ENCODE measurements at places on chromosomes 16 and 17. TPM values are rescaled to one million over a fixed set of nuclear protein-coding genes. Genes with fewer than 3 reads are reported as not detected.

RHBDL3 gene
- total RNA-seq, result 0.87 TPM

ARL5C gene
- not detected for total RNA-seq

DNA sequence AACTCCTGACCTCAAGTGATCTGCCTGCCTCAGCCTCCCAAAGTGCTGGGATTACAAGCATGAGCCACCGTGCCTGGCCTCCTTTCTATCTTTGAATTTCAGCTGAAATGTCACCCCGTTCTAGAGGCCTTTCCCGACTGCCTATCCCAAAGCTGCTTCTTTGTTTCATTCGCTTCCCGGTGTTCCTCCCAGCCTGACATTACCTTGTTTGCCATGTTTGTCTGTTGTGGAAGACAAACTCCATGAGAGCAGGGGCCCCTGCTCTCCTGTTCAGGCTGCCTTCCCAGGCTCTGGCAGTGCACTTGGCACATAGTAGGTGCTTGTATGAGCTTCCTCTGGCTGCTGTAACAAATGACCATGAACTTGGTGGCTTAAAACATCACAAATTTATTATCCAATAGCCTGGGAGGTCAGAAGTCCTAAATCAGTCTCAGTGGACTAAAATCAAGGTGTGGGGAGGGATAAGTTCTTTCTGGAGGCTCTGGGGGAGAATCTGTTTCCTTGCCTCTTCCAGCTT lies 2.6 kb upstream of the CCL22 start:
- DNase-seq, result peak; percentile 60

GRCh38 chr17:65780111-65780510 lies 218.7 kb upstream of the AXIN2 start:
- no peak for DNase-seq

DNA sequence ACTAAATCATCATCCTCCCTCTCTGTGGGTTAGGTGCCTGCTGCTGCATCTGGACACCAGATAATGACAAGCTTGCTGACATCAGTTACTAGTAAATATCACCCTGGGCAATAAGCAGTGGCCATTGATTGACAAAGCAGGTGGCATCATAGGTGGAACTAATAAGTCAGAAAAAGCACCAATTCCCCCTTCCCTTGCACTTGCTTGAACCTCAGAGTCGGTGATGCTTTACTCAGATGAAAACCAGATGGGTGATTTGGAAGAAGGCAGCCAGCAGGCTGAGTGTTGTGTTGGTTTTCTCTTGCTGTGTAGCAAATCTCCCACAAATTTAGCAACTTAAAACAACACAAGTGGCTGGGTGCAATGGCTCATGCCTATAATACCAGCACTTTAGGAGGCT lies 146.9 kb upstream of the NOL11 start:
- no peak for DNase-seq

- DNase-seq, result no peak
Measured at GRCh38 chr16:24499193-24499814, 40.1 kb upstream of the RBBP6 start.

CCL16 gene
- not detected for total RNA-seq

GRCh38 chr16:64470916-64471315 lies 650.9 kb downstream of the CDH11 start:
- no peak for DNase-seq

GRCh38 chr16:10419701-10420100 lies 33.8 kb downstream of the ATF7IP2 start:
- no peak for DNase-seq

- no peak for DNase-seq
Measured at GRCh38 chr16:26673011-26673410, 393.7 kb upstream of the C16orf82 start.

DNA sequence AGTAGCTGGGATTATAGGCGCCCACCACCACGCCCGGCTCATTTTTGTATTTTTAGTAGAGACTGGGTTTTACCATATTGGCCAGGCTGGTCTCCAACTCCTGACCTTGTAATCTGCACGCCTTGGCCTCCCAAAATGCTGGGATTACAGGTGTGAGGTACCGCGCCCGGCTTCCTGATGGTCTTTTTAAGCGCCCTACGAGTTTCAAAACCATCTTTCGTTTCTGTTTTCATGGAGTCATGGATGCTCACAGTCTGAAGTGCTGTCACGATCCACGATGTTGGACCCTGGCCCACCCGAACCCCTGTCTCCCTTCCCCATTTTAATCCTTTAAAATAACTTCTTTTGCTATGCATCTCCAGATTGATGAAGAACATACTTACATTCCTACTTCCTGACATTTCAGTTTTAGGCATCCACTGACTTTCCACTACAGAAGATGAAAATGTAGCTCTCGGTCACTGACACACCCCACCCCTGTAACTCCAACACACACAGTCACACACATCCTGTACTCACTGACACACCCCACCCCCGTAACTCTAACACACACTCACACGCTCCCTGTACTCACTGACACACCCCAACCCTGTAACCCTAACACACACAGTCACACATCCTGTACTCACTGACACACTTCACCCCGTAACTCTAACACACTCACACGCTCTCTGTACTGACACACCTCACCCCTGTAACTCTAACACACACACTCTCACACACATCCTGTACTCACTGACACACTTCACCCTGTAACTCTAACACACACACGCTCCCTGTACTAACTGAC lies 22.6 kb upstream of the WDR45B start:
- no peak for DNase-seq

DNA sequence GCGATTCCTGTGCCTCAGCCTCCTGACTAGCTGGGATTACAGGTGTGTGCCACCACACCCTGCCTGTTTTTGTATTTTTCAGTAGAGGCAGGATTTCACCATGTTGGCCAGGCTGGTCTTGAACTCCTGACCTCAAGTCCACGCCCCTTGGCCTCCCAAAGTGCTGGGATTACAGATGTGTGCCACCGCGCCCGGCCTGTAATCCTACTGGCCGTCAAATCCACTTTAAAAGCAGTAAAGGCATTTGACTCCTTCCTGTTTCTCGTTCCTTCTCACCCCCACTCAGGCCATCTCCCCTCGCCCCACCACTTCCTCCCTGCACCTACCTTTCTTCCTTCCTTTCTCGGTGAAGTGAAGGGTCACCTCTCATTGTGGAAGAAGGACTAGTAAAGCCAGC lies 69.4 kb upstream of the CREBBP start:
- peak; percentile 64 for DNase-seq

AATK gene
- 7.9 TPM for total RNA-seq

PDILT gene
- total RNA-seq, result not detected

DNA sequence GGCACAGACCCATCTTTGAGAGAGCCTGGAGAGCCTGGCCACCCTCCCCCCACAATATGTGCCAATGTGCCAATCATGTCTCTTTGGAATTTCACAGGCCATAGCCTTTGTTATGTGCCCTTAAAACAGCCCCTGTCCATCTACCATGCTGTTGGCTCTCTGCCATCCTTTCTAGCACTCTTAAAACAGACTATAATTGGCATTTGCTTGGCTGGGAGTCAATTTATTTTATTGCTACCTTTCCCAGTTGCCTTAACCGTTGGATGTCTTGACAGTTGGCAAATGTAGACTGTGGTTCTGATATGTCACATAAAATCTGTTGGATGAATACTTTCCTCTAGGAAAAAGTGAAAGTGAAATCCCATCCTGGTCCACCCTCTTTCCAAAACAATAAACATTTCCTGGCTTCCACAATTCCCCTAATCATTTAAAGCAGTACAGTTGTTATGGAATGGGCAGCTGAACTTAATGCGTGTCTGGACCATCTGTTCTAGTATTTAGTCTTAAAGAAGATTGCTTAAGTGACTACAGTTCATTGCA lies 394.0 kb downstream of the KCNJ2 start:
- DNase-seq, result no peak

DNA sequence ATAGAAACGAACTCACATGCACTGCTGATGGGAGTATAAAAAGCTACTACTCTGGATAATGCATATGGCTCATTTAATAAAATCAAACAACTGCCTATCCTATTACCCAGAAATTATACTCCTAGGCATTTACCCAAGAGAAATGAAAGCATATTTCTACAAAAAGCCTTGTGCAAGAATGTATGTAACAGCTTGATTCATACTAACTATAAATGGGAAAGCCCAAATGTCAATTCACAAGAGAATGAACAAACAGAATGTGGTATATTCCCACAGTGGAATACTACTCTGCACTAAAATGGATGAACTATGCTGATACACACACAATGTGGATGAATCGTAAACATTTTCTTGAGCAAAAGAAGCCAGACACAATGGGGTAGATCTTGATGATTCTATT lies 38.4 kb downstream of the KIAA0753 start:
- no peak for DNase-seq

DNA sequence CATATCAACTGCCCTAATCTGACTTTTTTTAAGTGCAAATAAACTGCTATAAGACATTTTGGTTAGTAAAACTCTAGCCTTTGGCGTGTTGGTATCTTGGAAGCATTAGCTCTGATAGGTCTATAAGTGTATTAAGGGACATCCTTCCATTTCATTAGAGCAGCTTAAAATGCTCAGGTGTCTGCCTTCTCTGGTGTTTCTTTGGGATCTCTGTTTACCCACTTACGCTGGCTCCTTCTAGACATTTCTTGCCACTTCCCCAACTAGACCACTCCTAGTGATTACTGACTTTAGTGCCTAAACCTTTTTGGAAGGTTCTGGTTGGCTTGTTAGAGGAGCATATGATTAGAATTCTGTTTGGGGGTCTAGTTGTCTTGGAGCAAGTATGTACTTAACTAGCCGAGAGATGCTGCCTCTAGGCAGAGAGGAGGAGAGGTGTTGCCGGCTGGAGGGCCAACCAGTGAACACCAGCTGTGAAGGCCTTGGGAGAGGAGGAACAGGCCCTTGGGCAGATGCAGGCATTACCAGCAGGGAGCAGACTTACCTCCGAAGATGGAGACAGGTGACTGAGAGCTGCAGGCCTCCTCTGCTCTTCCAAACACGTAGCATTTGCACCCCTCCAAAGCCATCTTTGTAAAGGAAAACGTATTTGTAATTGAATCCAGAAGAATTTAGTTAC lies 15.2 kb upstream of the CLEC18C start:
- DNase-seq, result peak; percentile 90

DNA sequence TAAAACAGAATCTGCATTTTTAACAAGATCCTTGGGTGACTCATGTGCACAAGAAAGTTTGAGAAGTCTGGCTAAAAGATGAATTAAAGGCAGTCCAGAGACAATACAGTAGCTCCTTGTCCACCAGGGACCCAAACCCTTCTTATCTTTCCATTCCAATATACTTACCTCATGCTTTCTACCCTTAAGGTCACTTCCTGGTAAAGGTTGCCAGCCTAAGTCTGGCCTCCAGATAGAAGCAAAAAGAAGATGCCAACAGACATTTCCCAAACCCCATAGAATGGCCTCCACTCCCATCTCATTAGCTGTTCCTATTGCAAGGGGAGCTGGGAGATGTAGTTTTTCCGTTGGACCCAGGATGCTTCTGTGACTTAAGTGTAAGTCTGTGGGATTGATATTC lies 101.4 kb upstream of the XYLT1 start:
- no peak for DNase-seq

PPY gene
- total RNA-seq, result not detected

DNA sequence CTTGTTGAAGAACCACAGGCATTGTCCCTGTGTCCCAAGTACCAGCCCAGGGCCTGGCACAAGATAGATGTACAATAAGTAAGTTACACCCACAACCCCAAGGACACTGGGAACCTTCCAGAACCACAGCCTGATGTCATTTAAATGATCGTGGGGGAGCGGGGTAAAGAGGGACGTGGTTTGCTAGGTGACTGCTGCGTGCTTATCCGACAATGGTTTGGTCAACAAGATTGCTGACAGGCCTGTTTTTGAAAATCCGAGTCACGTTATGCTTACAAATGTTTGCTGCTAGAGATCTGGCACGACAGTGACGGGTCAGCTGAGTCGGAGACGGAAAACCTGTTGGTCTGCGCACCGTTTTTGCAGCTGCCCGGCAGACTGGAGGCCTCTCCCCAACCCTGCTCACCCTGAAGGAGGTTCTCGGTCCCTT lies 22.8 kb downstream of the COTL1 start:
- no peak for DNase-seq

GRCh38 chr17:17726458-17727060 lies 45.3 kb downstream of the RAI1 start:
- no peak for DNase-seq

CRYBA1 gene
- not detected for total RNA-seq

- no peak for DNase-seq
Measured at GRCh38 chr17:63928172-63928666, 3.9 kb downstream of the CD79B start.

DNA sequence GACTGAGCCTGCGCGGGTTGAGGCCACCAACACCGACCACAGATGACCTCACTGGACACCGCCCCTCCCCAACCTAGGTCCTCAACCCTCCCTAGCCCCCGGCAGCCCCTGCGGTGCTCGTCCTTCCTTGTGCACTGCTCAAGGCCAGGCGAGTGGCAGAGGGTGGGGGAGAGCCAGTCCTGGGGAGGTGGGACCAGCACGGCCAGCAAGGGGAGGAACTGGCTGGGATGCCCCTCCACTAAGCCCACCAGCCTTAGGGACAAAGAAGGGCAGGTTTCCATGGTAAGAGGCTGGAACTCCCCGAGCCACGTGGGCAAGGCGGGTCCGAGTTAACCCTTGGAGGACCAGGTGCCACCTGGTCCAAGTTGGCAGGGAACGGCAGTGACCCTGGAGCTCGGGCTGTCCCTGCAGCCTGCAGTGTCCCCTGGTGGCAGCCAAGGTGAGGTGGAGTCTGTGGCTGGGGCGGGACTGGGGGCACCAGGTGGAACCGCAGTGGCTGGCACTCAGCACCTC lies 9.2 kb downstream of the FSCN2 start:
- no peak for DNase-seq

KRT33B gene
- not detected for total RNA-seq

SAP30BP gene
- total RNA-seq, result 86.0 TPM

DNA sequence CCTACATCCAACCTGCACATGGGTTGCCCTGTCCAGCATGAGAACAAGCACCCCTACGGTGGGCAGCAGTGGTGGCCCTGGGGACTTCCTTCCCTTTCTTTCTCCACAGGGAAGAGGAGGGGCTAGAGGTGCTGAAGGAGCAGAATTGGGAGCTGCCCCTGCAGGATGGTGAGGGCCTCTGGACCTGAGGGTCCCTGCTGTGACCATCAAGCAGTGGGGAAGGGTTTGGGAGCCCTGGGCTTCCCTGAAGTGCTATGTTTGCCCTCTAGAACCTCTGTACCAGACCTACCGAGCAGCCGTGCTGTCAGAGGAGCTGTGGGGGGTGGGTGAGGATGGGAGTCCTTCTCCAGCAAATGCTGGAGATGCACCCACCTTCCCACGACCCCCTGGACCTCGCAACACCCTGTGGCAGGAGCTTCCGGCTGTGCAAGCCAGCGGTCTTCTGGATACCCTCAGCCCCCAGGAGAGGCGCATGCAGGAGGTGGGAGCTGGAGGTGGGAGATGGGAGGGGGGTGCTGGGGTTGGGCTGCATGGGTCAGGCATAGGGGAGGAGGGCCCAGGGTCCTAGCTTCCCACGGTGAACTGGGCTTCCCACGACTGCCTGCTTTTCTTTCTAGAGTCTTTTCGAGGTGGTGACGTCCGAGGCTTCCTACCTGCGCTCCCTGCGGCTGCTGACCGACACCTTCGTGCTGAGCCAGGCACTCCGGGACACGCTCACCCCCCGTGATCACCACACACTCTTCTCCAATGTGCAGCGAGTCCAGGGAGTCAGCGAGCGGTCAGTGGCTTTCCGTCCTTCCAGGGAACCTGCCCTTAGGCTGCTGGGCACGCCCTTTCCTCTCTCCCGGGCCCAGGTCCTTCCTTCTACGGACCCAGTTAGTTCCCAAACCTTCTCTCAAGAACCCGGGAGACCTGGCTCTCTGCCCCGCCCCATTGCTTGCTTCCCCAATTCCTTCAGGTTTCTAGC lies 5.0 kb downstream of the ARHGEF15 start:
- DNase-seq, result no peak

GRCh38 chr17:76612977-76613851 lies 27.6 kb upstream of the ST6GALNAC2 start:
- peak; percentile 62 for DNase-seq
